Stimulated activated CD8-positive, alpha-beta memory T cell treated with anti-CD3 and anti-CD28 coated beads, Interleukin-7, amount 100 ng/mL, for 1 hour (primary cell): ENCODE measurements at places on chromosomes 16 and 17.

- DNase-seq = no peak
Observed at GRCh38 chr16:53209877-53210276, 155.1 kb downstream of the CHD9 start.

DNA sequence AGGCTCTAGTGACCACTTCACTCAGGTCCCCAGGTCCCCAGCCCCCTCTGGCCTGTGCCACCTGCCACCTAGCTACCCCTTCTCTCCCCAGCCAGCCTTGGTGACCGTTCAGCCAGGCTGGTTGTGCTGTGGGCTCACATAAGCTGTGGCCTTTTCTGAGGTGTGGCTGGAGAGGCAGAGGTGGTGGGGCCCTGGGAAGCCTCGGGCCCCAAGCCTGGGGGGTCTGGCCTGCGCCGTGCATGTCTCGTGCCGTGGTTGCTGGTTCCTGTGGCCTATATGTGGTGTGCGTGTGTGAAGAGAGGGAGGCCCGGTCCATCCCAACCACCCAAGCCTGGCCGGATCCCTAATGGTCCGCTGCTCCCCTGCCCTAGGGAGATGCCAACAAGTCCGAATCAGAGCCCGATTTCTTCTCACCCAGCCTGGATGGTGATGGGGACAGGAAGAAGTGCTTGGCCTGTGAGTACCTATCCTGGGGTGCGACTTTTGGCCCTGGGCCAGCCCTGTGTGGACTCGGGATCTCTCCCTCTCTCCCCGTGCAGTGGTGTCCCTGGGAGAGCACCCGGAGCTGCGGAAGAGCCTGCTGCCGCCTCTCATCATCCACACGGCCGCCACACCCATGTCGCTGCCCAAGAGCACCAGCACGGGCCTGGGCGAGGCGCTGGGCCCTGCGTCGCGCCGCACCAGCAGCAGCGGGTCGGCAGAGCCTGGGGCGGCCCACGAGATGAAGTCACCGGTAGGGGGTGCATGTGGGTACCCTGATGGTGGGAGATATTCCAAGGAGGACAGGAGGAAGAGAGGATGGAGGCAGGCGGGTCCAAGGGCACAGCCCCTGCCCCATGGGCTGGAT lies 35.9 kb downstream of the CACNA1G start:
- no peak for DNase-seq

DNA sequence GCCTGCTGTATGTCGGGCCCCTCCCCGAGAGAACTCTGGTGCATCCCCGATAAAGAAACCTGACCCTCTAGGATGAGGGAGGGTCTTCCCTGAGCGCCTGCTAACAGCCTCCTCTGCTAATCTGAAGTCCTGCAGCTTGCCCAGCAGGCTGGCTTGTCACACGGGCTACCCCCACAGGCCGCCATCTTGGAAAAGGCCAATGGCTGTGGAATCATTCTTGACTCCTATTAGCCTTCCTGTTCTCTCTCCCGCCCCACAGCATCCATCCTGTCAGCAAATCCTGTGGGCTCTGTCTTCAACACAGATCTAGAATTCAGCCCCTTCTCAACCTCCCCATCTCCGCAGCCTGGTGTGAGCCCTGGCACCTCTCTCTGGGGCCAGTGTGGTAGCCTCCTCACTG lies 12.0 kb downstream of the IL4R start:
- no peak for DNase-seq

GRCh38 chr16:75413951-75414350 lies 19.4 kb downstream of the CFDP1 start:
- no peak for DNase-seq

- DNase-seq = no peak
Observed at GRCh38 chr17:70021726-70022125, 53.3 kb upstream of the KCNJ16 start.

GRCh38 chr17:55757659-55758058 lies 6.8 kb downstream of the PCTP start:
- DNase-seq = no peak

GRCh38 chr16:8956265-8957062 lies 7.2 kb downstream of the USP7 start:
- no peak for DNase-seq

DNA sequence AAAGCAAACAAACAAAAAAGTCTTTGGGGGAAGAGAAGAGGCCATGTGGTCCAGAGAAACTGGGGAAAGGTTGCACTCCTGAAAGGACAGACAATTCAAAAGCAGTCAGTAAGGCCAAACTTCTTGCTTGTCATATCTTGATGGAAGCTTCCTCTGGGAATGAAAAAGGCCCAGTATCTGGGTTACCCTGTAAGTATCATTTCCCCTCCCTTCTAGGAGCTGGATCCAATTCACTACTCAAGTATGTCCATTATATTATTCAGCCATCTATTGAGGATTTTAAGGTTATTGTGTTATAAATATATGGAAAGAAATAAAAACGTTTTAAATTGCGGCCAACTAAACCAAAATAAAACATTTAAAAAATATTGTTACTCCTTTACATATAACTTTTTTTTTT lies 26.0 kb upstream of the MON1B start:
- no peak for DNase-seq

GRCh38 chr17:40410082-40410481 lies 7.6 kb downstream of the TOP2A start:
- DNase-seq = no peak

- no peak for DNase-seq
Observed at GRCh38 chr17:81832608-81833159, 407 bp downstream of the MCRIP1 start.

DNA sequence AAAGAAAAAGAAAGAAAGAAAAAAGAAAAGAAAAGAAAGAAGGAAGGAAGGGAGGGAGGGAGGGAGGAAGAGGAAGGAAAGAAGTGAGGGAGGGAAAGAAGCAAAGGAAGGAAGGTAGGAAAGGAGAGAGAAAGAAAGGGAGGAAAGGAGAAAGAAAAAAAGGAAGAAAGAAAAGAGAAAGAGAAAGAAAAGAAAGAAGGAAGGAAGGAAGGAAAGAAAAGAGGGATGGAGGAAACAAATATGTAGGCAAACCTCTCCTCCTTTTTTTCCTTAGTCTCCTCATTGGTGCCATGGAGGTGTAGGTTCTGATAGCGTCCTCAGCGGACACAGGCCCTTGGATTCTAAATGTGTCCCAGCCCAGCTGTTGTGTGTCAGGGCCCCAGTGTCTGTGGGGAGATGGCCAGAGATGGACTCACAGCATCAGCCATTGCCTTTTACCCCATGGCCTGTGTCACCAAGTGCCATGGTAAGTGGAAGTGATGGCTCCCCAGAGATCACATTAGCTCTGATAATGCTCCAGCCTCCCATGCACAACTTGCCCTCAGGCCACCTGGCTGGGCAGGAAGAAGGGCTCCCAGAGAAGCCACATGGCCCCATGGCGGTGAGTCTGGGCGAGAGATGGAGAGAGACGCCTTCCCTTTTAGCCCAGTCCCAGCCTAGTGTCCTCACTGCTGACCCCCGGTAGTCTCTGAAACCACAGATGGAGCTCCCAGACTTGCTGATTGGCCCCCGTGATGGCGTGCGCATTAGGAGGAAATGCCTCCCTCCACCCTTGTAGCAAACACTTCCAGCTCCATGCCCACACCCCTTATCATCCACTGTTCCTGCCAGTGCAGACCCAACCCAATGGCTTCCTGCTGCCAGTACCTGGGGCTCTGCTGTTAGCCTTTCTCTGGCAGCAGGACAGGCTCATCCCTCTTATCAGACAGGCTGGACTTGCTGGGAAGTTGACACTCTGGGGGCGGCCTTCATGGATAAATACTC lies 3.7 kb upstream of the SLC6A2 start:
- no peak for DNase-seq

- DNase-seq = no peak
Observed at GRCh38 chr17:27284811-27285415, 9.0 kb upstream of the WSB1 start.

DNA sequence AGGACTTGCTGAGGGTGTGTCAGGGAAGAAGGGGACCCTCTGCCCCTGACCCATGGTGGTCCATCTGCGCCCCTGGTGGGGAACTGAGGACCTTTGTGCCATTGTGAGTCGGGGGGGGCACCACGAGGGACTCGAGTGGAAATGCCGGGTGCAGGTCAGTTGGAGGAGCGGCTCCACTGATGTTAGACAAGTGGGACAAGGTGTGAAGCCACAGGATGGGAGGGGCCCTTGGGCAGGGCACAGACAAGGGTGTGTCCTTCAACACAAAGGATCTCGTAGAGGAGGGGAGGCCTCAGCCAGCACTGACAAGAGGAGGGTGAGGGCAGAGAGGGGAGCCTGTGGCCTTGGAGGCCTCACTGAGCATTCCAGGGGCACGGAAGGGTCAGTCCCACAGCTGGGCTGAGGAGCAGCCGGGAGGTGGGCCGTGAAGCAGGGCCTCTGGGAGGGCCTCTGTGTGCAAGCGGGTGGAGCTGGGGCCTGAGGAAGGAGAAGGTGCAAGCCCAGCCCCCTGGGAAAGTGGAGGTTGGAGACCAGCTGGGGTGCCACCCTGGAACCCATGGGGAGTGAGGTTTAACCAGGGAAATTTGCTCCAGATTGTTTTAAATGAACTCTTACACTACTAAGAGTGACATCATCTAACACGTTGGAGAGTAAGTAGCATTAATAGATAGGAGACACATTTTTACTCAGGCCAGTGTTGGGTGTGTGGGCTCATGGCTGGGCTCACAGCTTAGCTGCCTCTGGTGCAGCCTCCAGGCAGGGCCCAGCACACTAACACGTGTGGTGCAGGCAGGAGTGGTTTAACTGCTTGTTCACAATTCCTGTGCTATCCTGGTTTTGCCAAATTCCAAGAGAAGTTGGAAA lies 27.9 kb downstream of the NARF start:
- DNase-seq = no peak

DNA sequence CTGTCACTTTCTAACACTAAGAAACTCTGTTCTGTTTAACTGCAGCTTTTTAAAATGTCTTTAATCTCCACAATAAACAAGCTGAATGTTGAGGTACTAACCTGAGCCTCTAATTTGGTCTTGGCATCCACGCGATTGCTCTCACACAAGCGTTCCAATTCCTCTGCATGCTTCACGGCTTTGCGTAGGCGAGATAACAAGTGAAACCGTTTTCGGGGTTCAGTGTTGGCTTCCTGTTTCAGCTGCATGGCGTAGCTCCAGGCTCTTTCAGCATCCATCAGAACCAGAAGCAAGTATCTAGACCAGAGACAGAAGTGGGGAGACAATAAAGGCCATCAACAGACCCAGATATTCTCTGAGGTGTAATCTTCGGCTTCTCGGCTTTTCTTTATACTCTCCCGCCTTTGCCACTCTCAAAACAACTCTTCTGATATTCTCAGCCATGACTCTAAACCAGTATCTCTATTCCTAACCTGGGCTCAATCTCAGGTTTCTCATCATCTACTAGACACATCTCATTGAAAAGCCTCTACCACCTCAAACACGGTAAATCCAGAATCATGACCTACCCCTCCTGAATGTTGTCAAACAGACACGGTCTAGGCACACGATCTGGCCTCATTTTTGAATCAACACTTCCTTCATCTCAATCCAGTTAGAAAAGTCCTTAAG lies 8.3 kb downstream of the SRP68 start:
- no peak for DNase-seq

- DNase-seq = no peak
Observed at GRCh38 chr16:81588326-81589081, 143.9 kb downstream of the CMIP start.

DNA sequence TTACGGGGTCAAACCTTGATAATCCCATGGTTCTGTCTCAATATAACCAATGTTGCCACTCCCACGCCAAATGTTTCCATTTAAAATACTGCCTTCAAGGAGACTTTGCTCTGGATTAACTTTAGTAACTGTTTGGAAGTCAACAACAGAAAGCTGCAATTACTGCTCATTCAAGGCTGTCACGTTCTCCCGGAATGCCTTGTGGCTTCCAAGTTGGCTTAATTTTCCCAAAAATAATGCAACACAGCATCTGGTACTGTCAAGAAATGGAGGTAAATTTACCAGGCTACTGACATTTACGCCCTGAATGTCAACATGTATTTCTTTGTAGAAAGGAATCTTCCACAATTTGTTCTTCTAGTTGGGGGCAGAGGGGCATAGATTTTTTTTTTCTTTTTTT lies 38.2 kb downstream of the GPRC5B start:
- no peak for DNase-seq

DNA sequence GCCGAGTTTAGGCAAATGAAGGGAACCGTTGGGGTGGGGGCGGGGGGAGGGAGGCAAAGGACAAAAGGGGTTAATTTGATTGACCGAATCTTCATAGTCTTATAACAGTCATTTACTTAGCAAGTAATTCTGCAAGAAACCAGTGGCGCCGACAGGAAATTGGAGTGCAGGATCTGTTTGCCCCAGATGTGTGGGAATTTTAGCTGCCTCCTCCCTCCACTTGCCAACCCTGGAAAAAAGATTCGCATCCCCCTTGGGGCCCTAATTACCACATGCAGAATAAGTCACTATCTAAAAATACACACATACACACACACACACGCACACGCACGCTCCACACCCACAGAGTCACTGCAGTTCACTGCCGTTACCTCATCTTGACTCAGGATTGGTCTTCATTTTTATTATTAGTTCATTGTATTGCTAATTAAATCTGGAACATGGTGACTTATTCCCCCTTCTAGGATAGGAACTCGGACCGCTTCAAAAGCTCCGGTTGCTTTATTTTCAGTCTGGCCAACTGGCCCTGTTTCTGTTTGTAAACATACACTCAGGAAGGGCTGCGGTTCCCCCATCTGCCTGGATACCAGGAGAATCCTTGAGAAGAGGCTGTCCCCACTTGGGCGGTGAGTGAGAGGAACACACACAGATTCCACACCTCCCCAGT lies 241.6 kb upstream of the SALL1 start:
- no peak for DNase-seq

DNA sequence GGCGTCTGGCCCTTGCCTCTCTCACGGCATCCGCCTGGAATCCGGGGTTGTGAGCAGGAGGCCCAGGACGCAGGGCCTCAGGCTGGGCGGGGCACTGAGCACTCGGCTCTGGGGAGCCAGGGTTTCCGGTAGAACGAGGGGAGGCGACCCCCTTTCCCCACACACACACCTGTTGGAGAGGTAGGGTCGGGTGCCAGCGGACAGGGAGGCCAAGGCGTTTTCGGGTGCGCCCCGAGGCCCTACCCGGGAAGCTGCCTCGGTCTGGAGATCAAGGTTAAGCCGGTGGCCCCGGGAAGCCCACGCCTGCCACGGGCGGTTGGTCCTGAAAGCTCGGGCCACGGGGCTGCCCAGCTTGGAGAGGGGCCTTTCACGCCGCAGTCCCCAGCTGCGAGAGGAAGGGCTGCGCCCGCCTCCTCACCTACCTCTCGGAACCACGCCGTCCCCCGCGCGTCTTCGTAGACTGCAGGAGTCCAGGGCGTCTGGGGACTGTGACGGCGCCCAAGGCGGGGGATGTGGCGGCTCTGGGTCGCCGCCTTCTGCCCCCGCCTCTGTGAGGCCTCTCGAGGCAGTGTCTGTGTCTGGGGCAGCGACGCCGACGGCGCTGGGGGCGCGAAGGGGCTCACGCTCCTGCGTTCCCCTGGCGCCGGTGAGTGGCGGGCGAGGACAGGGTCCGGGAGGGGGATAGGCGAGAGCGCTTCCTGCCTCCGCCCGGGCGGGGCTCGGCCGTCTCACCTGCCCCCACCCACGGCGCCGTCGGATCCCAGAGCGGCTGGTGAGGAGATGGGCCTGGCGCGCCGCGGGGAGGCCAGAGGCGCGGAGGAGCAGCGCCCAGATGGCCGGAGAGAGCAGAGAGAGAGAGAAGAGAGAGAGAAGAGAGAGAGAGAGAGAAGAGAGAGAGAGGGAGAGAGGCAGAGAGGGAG lies 20.3 kb upstream of the HOXB9 start:
- DNase-seq = no peak

GRCh38 chr17:42555122-42555622 lies 2.4 kb downstream of the HSD17B1 start:
- no peak for DNase-seq

- DNase-seq = no peak
Observed at GRCh38 chr17:64214950-64215349, 48.1 kb downstream of the TEX2 start.

GRCh38 chr16:58421529-58421928 lies 29.3 kb downstream of the GINS3 start:
- no peak for DNase-seq

GRCh38 chr16:19223235-19224170 lies 55.5 kb downstream of the SYT17 start:
- DNase-seq = no peak
